ENCODE measurements at places on chromosomes 4 and X. TPM values are rescaled to one million over a fixed set of nuclear protein-coding genes. Genes with fewer than 3 reads are reported as not detected.

ZAR1 gene
- not detected for total RNA-seq

SPOCK3 gene
- total RNA-seq: not detected

CENPVL2 gene
- total RNA-seq: not detected

PABPC1L2B gene
- not detected for total RNA-seq

ADGRG4 gene
- total RNA-seq: not detected

PTPN13 gene
- 23.0 TPM for total RNA-seq

GNRHR gene
- not detected for total RNA-seq

CXCL9 gene
- not detected for total RNA-seq

TCEAL7 gene
- not detected for total RNA-seq

SPATA4 gene
- 0.21 TPM for total RNA-seq

ALAS2 gene
- not detected for total RNA-seq

STARD8 gene
- total RNA-seq: 1.0 TPM

IL2 gene
- not detected for total RNA-seq

MGAT4D gene
- total RNA-seq: not detected

HPGD gene
- 0.77 TPM for total RNA-seq

PCDH11X gene
- total RNA-seq: 0.05 TPM

XAGE2 gene
- not detected for total RNA-seq

VEGFC gene
- total RNA-seq: 11.1 TPM

RBMX2 gene
- total RNA-seq: 34.4 TPM

F11 gene
- total RNA-seq: not detected

XAGE1A gene
- not detected for total RNA-seq

XKRX gene
- total RNA-seq: 0.26 TPM

ZNF827 gene
- 22.4 TPM for total RNA-seq

ODAPH gene
- total RNA-seq: not detected

S100G gene
- total RNA-seq: not detected

FTSJ1 gene
- 92.5 TPM for total RNA-seq

NDNF gene
- total RNA-seq: 0.42 TPM

PDZD4 gene
- total RNA-seq: 0.29 TPM

ATP8A1 gene
- 0.19 TPM for total RNA-seq

CHM gene
- total RNA-seq: 41.3 TPM

XPNPEP2 gene
- total RNA-seq: not detected

NXF2B gene
- total RNA-seq: not detected

SLC10A7 gene
- total RNA-seq: 23.0 TPM

RHOXF2 gene
- not detected for total RNA-seq

RPS6KA6 gene
- not detected for total RNA-seq
